CD4-positive, alpha-beta T cell treated with Interleukin-15 for 1 hour (primary cell): ENCODE measurements at places on chromosomes 4 and X.

GRCh38 chr4:40698733-40699132 lies 51.0 kb upstream of the NSUN7 start:
- DNase-seq, result no peak

- DNase-seq, result no peak
Observed at GRCh38 chr4:107862658-107863057, 37.9 kb downstream of the SGMS2 start.

GRCh38 chrX:285076-285677 lies 4.0 kb downstream of the PLCXD1 start:
- DNase-seq, result peak; percentile 5

DNA sequence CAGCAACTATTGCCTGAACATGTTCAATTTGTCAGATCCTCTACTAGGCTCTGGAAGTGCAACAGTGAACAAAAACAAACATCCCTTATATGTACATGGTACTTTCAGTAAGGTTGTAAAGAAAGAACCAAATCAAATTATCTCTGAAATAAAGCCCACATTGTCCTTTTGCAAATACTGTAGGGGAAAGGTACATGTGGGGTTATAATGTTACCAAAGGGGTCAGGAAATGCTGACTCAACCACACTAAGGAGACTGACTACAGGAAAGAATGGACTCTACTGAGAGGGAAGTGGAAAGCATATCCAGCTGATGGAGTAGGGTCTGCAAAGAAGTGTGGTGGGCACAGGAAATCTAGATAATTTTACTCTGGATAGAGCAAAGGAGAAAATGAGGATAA lies 61.5 kb downstream of the PCDH18 start:
- no peak for DNase-seq

GRCh38 chr4:147307896-147308674 lies 172.8 kb upstream of the EDNRA start:
- no peak for DNase-seq

DNA sequence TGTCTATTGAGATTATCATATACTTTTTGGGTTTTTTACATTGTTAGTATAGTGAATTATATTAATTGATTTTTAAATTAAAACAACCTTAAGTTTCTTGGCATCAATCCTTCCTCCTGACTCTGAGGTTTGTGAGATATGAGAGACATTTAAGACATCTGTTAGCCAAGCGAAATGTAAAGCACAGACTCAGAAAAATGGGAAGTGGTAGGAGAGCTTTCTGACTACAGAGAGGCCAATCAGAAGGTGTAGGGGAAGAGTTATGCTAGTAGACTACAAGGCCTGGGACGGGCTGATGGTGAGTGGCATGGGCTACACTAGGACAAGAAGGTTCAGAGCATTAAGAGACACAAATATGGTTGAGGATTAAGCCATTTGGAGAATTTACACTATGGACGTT lies 255.4 kb downstream of the PRDM5 start:
- no peak for DNase-seq

GRCh38 chr4:2535376-2536192 lies 863 bp upstream of the FAM193A start:
- DNase-seq, result peak; percentile 63

- DNase-seq, result no peak
Observed at GRCh38 chrX:30468471-30468870, 109.1 kb downstream of the TASL start.

- peak; percentile 54 for DNase-seq
Observed at GRCh38 chr4:152534541-152535359, 1.1 kb downstream of the FBXW7 start.

DNA sequence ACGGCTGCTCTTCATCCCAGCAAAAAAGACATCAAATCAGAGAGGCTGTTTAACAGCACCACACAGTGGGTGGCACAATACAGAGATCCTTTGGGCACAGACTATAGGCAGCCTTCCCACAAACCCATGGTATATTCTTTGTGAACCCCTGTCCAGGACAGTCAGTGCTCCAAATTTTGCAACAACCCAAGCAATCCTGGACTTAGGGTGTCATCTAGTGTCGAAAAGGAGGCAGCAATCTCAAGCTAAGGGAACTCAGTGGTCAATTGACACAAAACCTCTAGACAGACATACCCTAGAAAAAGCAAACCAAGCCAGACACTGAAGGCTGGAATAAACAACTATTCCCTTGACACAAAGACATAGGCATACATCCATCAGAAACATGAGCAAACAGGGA lies 137.4 kb downstream of the BMP15 start:
- DNase-seq, result no peak

GRCh38 chrX:101736651-101737050 lies 77.0 kb upstream of the ARMCX2 start:
- no peak for DNase-seq

GRCh38 chrX:104430742-104431119 lies 135.3 kb upstream of the IL1RAPL2 start:
- no peak for DNase-seq
